Fibroblast of the conjunctiva (primary cell): ENCODE measurements at places on chromosomes 2 and 18.

GRCh38 chr2:211144078-211144477, 587.7 kb downstream of the CPS1 start:
- DNase-seq, result peak; percentile 35

DNA sequence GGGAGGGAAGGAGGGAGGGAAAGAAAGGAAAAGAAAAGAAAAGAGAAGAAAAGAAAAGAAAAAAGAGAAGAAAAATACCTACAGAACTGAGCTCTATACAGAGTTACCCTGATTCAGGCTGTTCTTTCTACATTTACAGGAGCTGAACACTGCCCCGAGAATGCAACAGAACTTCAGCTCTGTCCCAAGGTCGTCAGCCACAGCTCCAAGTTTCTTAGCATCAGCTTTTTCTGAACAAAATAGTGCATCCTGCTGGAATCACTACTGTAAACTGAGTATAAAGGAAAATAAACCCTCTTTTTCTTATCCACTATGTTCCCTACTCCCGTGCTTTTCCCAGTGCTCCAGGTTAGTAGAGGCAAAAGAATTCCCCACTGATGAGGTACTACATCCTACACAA, 4.7 kb upstream of the PPP4R1 start:
- no peak for DNase-seq

DNA sequence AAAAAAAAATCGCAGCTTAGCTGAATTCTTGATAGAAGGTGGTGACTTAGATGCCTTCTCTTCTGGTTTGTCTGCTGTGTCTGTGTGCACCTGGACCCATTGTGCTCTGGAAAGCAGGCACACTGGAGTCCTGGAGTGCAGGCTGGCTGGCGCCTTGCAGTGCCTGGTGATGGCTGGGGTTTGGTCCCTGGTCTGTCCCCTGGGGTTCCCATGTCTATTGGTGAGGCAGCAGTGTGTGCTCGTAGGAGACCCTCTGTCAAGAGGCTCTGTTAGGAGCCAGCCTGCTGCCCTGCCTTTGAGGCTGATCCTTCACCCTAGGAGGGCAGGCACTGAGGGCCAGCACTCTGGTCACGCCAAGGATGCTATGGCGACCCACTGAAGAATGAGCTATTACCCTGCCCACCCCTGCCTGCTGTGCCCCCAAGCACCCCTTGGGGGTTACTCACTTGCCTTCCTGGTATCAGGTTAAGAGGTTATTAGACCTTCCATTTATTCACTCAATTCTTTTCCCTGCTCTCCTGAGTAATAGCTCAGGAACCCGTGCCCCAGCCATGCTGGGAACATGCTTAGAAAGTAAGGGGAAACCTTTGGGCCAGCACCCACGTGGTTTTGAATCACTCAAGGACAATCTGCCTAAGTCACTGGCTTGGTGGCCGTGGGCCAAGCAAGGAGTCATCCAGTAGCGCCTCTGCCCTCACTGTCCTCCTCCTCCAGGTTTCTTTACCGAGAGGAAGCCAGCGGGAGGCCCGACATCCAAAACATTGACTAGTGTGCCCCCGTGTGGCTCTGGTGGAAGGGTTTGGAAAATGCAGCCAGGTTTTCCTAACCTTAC, 284.5 kb downstream of the PRKCE start:
- DNase-seq, result peak; percentile 95

DNA sequence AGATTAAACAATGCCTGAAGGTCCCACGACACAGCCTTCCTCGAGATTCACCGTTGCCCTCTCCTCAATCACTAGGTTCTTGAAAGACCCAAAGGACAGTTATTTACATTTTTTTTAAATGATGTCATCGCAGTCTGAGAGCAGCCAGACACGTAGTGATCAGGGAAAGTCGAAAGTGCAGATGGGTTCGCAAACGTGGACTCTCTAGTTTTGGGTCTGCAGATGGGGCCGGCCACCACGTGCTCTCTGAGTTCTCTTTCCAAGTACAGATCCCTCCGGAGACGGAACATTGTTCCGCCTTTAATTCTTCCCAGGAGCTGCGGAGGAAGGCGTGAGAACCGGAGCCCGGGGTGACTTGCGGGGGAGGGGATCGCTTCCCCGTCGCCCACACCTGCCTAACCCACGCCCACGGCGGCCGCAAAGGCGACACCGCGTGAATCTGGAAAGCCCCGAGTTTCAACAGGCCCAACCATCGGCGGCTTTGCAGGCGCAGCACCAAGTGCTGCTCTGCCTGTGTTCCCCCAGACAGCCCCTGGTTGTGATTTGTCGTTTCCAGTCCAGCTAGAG, 54.3 kb downstream of the PKDCC start:
- peak; percentile 62 for DNase-seq

DNA sequence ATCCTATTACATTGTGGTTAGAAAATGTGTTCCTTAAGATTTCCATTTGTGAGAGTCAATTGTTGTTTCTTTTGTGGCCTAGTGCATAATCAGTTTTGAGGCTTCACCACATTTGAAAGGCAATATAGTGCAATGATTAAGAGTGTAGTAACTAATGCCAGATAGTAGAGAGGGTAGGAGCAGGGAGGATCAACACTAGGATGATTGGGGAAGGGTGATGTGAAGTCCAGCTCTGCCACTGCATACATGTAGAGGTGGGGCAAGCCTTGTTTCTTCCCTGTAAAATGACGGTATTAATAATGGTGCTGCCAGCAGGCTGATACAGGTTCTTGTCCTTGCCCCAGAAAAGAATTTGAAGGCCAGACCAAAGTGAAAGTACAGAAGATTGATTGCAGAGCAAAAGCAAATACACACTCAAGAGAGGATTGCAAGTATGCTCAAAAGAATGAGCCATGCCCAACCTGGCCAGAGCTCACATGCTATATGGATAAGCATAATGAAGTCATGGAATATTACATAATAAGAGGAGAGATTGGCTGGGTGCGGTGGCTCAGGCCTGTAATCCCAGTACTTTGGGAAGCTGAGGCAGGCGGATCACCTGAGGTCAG, 8.0 kb downstream of the SP100 start:
- no peak for DNase-seq

DNA sequence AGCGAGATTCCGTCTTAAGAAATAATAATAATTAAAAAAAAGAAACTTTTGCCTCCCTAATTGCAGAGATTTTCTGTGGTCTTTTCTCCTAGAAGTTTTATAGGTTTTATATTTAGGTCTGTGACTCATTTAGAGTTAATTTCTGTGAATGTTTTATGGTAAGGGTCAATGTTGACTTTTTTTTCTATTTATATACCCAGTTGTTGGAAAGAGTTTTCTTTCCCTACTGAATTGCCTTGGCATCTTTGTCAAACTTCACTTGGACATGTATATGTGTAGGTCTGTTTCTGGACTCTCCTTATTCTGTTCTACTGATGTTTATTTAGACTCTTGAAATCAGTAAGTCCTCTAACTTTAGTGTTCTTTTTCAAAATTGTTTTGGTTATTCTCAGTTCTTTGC, 5.5 kb downstream of the ZNF512 start:
- no peak for DNase-seq

DNA sequence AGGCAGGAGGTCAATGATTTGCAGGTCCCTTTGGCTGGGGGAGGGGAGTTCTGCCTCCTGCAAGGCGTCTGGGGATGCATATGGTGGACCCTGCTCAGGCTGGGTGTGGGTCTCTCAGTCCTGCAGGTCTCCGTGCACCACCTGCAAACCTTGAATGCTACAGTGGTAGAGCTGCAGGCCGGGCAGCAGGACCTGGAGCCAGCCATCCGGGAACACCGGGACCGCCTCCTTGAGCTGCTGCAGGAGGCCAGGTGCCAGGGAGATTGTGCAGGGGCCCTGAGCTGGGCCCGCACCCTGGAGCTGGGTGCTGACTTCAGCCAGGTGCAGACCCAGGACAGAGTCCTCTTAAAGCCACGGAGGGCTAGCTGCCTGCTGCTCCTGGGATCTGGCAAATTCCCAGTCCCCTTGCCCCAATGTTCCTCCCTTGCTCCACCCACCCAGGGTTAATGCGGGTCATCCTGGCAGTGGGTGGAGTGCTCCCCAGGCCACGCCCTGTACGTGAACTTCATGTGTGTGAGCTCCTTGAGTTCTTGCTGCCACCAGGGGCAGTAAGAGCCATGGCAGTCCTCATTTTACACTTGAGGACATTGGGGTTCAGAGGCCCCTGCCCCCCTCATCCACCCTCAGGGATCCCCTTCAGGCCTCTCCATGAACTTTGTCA, 3.1 kb downstream of the PROM2 start:
- DNase-seq, result no peak

DNA sequence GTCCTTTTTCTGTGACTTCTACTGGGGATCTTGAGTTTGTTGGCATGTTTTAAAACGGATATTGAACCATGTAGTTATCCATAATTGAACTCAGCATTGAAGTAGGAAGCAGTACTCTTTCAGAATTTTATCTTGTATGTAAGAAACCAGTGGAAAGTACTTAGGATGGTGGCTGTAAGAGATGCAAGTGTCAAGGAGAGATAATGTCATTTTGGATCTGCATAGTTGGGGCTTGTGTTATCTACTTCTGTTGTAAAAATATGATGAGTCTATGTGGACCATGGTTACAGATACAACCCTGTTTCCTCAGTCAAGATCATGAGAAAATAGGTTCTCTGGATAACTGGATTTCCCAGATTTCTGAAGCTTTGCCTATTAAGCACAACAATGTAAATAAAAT, 113.7 kb downstream of the NAB1 start:
- DNase-seq, result no peak

DNA sequence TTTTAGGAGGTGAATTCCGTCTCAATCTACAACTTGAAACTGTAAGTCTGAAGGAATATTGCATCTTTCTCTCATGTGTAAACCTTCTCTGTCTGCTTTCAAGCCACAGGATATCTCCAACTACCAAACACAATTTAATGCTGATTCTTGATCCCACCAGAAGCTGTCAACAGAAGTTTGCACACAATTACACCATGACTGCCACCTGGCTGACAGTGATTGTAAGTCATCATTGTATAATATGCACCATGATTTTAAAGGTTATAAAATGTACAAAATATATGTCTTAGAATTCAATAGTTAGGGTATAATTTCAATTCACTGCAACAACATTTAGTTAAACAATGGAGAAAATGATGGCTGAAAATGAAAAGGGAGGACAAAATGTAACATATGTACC, 18.4 kb downstream of the PREPL start:
- no peak for DNase-seq

- no peak for DNase-seq
Measured at GRCh38 chr2:202624133-202624532, 10.6 kb upstream of the FAM117B start.

DNA sequence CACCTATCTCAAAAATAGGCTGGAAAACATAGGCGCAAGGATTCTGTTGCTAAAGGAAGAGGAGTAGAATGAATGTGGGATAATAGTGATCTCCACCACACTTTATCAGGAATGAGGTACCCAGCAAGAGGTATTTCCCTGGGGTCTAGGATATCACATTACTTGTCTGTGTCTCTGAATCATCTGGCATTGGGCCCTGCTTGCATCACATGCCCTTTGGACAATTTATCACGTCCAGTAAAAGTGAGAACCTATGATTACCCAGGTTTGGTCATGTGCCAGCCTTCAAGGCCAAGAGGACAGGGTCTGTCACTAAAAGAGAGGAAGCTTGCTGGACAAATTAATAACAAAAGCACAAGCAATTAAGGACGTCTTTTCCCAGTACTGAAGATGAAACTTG, 11.4 kb upstream of the TRAPPC8 start:
- DNase-seq, result no peak

GRCh38 chr18:63241760-63242159, 77.8 kb downstream of the BCL2 start:
- no peak for DNase-seq

DNA sequence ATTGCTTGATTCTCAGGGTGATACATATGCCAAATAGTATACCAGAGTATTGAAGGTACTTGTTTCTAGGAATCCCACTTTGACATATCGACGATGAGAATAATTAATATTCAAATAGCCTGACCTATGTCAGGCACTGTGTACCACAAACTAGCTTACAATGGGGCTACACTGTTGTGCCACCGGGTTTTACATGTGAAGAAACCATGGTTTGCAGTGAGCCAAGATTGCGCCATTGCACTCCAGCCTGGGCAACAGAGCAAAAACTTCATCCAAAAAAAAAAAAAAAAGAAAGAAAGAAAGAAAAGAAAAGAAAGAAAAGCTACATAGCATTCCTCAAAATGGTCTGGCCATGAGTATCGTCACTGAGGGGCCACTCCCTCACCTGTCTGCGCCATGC, 25.5 kb downstream of the GYPC start:
- DNase-seq, result no peak

DNA sequence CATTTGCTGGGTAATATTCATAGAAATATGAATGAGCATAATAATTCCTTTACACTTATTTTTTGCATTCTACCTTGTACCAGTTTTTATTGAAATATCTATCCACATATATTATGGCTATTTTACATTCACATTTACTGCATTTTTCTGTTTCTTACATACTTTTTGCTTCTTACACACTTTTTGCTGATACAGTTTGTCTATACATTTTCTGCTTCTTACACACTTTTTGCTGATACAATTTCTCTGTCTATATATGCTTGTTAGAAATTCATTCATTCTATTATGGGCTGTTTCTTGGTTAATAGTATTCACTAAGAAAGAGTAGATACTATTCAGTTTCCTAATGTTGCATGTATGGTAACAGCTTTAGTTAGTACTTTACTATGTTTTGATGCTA, 16.9 kb upstream of the STAMBP start:
- DNase-seq, result no peak

DNA sequence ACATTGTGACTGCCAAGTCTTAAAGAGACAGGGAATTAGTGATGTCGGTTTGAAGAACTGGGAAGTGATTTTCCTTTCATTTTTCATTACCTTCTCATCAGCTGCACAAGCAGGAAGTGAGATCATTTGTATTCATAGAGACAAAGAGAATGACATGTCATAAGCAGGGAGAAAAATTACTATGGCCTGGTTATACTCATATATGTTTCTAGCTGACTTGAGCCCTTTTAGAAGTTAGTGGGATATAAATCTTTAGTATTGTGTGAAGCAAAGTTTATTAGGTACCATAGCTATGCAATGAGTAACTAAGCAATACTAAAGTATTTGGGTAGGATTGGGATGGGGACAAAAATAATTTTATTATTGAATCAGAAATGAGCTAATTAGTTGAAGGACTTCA, 284.1 kb downstream of the PID1 start:
- DNase-seq, result no peak

DNA sequence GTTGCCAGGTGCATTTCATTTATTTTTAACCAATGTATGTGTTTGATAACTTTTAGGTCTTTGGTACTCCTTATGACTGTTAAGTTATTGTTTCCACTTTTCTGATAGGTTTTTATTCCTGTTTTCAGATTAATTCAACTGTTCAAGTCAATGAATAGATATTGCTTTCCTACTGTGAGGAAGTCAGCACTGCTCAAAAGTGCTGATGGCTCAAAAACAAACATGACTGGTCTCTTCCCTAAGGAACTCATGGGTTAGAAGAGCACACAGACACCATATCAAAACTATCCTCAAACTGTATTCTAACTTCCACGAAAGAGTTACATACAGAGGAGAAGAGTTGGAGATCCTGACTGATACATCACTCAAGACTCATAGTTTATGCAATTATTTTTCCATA, 39.9 kb upstream of the REG3G start:
- no peak for DNase-seq

GRCh38 chr2:96142217-96143113, 2.8 kb downstream of the DUSP2 start:
- DNase-seq, result no peak

GRCh38 chr2:2045950-2046349, 285.1 kb downstream of the MYT1L start:
- DNase-seq, result no peak

GRCh38 chr2:11024259-11024645, 112.5 kb downstream of the KCNF1 start:
- DNase-seq, result no peak
